ENCODE measurements at places on chromosomes 11 and 22. TPM values are rescaled to one million over a fixed set of nuclear protein-coding genes. Genes with fewer than 3 reads are reported as not detected.
A peak's percentile ranks its signal among the peaks of the same experiment; 100 is the strongest.

DNA sequence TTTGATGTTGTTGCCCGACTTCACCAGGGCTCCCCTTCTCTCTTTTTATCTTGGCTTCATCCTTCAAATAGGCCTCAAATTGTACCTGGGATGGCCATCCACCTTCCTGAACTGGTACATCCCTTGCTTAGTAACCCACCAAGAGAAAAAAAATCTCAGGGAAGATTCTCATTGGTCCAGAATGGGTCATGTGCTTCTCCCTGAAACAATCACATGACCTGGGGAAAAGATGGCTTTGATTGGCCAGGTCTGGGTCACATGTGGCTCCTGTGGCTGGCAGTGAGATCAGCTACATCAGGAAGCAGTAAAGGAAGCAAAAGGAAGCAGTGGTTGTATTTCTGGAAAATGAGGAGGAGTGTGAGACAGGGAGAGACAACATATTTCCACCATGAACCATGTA is 540.2 kb downstream of the MIAT start:
- no peaks in the 10 kb centered on the region for H3K36me3 ChIP-seq
- no peak for DNase-seq
- H3K27ac ChIP-seq, result no peak overlapping the region
- peaks cover 18% of the 10 kb centered on the region for H3K4me1 ChIP-seq
- no peak overlapping the region for H3K4me3 ChIP-seq

The NF2 gene
- 50.2 TPM for polyA plus RNA-seq

DNA sequence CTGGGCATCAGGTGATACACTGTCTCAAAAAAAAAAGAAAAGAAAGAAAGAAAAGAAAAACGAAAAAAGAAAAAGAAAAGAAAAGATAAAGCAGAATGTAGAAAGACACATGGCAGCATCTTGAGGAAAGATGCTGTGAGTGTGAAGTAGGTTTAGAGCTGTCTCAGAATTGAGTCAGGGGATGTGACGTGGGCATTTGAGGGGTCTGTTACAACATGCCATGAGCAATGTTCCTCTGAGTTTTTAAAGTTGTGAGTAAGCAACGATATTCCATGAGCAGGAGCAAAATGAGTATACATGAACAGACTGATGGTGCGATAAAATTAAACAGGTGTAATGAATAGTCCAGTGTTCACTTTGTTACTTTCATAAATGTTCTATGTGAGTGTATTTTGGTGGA is 11.3 kb upstream of the QSER1 start:
- H3K27ac ChIP-seq, result no peak overlapping the region
- no peaks in the 10 kb centered on the region for H3K27me3 ChIP-seq
- H3K4me3 ChIP-seq, result no peak overlapping the region
- no peak for DNase-seq

- no peaks in the 10 kb centered on the region for H3K36me3 ChIP-seq
- peaks cover 12% of the 10 kb centered on the region for H3K27me3 ChIP-seq
These were observed 39.3 kb downstream of the RIBC2 start for GRCh38 chr22:45452565-45453379.

The TIGD3 gene
- polyA plus RNA-seq, result 0.05 TPM

The DGCR6 gene
- polyA plus RNA-seq, result 0.88 TPM

The TYR gene
- polyA plus RNA-seq, result 0.03 TPM

GRCh38 chr22:42171946-42172719 is 41.5 kb upstream of the CYP2D6 start:
- H3K36me3 ChIP-seq, result peaks cover 13% of the 10 kb centered on the region
- no peak for DNase-seq
- H3K4me1 ChIP-seq, result peaks cover 6% of the 10 kb centered on the region
- H3K27ac ChIP-seq, result no peak overlapping the region
- no peak overlapping the region for H3K4me3 ChIP-seq

GRCh38 chr11:76768088-76768908 is 14.9 kb upstream of the TSKU start:
- no peak overlapping the region for H3K4me3 ChIP-seq
- H3K4me1 ChIP-seq, result peaks cover 51% of the 10 kb centered on the region
- H3K27me3 ChIP-seq, result no peaks in the 10 kb centered on the region
- no peak overlapping the region for H3K27ac ChIP-seq

DNA sequence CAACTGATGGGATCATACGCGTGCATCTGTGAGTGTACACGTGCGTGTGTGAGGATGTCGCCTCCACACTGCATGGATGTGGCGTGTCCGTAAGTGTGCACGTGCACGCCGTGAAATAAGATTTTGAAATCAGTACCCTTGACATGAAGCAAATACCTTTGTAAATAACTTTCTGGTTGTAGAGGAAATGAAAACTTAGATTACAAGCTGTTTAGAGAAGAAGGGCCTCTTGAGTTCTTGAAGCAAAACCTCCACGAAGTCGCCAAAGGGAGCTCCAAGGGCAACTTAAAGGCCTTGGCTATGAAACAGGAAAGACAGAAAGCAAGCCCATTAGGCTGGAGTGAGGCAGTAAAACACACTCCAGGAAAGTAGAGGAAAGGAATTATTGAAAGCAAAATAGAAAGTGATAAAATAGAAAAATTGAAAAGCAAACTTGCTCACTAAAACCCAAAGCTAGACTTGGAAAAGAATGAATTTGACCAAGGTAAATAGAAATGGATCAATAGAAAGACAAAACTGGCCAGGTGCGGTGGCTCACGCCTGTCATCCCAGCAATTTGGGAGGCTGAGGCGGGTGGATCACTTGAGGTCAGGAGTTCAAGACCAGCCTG is 29.7 kb upstream of the TOLLIP start:
- H3K27ac ChIP-seq, result no peak overlapping the region
- H3K36me3 ChIP-seq, result no peaks in the 10 kb centered on the region
- H3K4me1 ChIP-seq, result peaks cover 8% of the 10 kb centered on the region
- no peak for DNase-seq

DNA sequence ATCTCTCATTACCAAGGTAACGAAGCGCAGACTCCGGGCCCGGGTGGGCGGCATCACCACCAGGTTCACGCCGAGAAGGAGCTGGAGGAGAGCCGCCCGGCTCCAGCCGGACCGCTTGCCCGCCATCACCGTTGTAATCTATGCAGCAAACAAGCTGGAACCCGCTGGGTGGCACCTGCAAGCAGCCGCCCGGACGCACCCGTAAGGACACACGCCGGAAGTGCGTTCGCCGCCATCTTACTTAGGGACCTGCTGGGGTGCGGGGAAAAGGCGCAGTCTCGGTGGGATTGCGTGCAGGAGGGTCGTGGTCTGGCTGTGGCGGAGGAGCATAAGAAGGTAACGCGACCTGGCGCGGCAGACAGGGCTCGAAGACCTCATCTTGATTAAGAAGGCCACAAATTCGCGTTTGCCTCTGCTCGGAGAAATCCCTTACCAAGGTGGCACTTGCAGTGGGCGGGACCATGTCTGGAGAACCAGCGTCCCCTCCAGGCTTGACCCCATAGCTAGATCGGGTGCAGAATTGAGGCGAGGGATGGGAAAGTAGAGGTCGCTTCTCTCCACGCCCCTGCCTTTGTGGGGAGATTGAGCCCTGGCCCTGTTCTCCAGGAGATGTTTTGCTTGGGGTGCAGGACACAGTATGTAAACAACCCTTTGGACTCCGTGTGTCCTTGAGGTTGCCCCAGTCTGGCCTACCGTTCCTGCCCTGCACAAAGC is at the start of gene ACP2:
Gene ACP2 (minus strand): TSS at position 151 of the 714 bp plus-strand sequence. CDS start 25 bp downstream, at position 126.
- no peak for DNase-seq
- peak within 1 kb of the TSS; percentile 79 for H3K4me3 ChIP-seq
- peaks cover 7% of the 10 kb centered on the region for H3K36me3 ChIP-seq
- no peaks in the 10 kb centered on the region for H3K27me3 ChIP-seq
- peaks cover 12% of the 10 kb centered on the region for H3K4me1 ChIP-seq

DNA sequence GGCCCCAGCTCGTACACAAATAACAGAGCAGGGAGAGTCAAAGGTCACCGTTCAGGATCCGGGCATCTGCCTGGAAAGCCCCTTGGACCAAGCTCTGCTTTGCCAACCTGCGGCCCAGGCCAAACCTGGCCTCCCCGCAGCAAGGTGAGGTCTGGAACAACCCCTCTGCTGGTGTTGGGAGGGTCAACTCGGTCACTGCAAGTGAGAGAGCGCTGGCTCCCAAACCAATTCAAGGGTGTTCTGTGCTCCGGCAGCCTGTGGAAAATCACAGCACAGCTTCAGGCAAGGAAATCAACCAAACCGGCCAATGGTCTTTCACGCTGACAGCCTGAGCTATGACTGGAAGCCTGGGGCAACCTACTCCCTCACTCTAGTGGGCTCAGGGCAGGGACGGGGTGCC is 63.4 kb downstream of the MYH9 start:
- no peaks in the 10 kb centered on the region for H3K27me3 ChIP-seq
- H3K4me3 ChIP-seq, result no peak overlapping the region
- peak overlapping the region; percentile 92 for H3K27ac ChIP-seq
- DNase-seq, result no peak

The KLHL35 gene
- 1.0 TPM for polyA plus RNA-seq

The OR5T1 gene
- not detected for polyA plus RNA-seq

The MS4A3 gene
- not detected for polyA plus RNA-seq

The P2RY6 gene
- 0.09 TPM for polyA plus RNA-seq

- DNase-seq, result no peak
- H3K27ac ChIP-seq, result no peak overlapping the region
- no peaks in the 10 kb centered on the region for H3K36me3 ChIP-seq
- H3K4me1 ChIP-seq, result no peaks in the 10 kb centered on the region
- H3K4me3 ChIP-seq, result no peak overlapping the region
- H3K27me3 ChIP-seq, result peaks cover 78% of the 10 kb centered on the region
These were observed 895 bp upstream of the DAGLA start for GRCh38 chr11:61679296-61679695.

The H19 gene
- polyA plus RNA-seq, result 1.9 TPM

The TENM4 gene
- polyA plus RNA-seq, result 5.4 TPM

- no peaks in the 10 kb centered on the region for H3K27me3 ChIP-seq
- no peak overlapping the region for H3K4me3 ChIP-seq
- no peaks in the 10 kb centered on the region for H3K4me1 ChIP-seq
- no peaks in the 10 kb centered on the region for H3K36me3 ChIP-seq
These were observed 581.1 kb upstream of the ARHGAP42 start for GRCh38 chr11:100105982-100106358.

DNA sequence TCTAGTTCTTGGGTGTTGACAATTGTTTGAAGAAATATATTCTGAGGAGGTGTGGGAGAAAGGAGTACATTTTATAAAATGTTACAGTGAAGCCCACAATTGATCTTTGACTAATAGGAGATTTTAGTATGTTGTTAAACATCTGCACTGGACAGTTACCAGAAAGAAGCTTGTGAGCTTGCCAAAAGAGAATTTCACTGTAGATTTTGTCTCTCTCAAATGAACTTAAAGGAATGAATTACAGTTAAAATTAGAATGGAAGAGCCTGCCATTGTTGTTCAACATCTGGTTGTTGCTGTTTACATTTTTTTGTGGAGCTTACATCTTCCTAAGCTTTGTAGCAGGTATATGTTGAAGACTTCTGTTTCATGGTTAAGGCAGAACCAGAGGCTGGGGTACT is 620.5 kb upstream of the CCDC179 start:
- H3K4me1 ChIP-seq, result no peaks in the 10 kb centered on the region
- no peaks in the 10 kb centered on the region for H3K36me3 ChIP-seq
- DNase-seq, result no peak
- H3K4me3 ChIP-seq, result no peak overlapping the region

The SMTNL1 gene
- polyA plus RNA-seq, result not detected

GRCh38 chr11:9138133-9138453 is 46.7 kb upstream of the SCUBE2 start:
- peak overlapping the region; percentile 62 for H3K27ac ChIP-seq
- H3K36me3 ChIP-seq, result peaks cover 15% of the 10 kb centered on the region
- no peak for DNase-seq
- H3K4me3 ChIP-seq, result no peak overlapping the region

DNA sequence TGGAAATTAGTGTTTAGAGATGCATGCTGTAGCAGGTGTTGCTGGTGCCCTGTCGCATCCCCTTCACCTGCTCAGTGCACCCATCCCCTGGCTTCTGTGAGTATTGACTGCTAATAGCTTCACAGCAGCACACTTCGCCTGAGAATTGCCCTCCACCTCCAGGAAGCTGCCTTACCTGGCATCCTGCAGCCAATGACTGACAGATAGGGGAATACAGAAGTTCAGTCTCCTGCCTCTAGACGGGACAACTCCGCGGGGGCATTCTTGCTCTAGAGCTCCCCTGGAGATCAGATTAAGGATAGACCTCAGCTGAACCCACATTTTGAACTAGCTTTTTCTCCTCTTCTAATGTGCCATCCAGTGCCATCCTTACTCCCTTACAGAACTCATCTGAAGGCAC is 9.3 kb upstream of the CD3E start:
- H3K27ac ChIP-seq, result peak overlapping the region; percentile 42
- DNase-seq, result no peak
- H3K4me3 ChIP-seq, result no peak overlapping the region
- no peaks in the 10 kb centered on the region for H3K27me3 ChIP-seq
- H3K36me3 ChIP-seq, result no peaks in the 10 kb centered on the region

- H3K4me1 ChIP-seq, result no peaks in the 10 kb centered on the region
- H3K27me3 ChIP-seq, result no peaks in the 10 kb centered on the region
- no peaks in the 10 kb centered on the region for H3K36me3 ChIP-seq
- DNase-seq, result no peak
- no peak overlapping the region for H3K4me3 ChIP-seq
These were observed 22.1 kb downstream of the IGLL5 start for GRCh38 chr22:22909605-22910271.

- no peaks in the 10 kb centered on the region for H3K4me1 ChIP-seq
- no peaks in the 10 kb centered on the region for H3K36me3 ChIP-seq
- DNase-seq, result no peak
These were observed 16.2 kb upstream of the NNMT start for GRCh38 chr11:114279792-114280546.

DNA sequence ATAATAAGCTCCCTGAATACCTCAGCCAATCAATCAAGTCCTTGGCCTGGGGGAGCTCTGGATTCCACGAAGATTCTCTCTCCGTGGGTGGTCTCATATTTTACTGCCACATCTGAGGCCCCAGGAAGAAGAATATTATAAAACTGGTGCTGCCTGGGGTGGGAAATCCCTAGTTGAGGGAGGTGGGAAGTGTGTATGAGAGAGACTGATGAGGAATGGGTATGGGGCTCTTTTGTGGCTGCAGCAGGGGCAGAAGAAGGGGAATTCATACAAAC is 71.5 kb downstream of the SYN3 start:
- peak overlapping the region; percentile 68 for H3K27ac ChIP-seq
- H3K27me3 ChIP-seq, result no peaks in the 10 kb centered on the region
- no peak overlapping the region for H3K4me3 ChIP-seq
- DNase-seq, result no peak
- peaks cover 39% of the 10 kb centered on the region for H3K4me1 ChIP-seq

DNA sequence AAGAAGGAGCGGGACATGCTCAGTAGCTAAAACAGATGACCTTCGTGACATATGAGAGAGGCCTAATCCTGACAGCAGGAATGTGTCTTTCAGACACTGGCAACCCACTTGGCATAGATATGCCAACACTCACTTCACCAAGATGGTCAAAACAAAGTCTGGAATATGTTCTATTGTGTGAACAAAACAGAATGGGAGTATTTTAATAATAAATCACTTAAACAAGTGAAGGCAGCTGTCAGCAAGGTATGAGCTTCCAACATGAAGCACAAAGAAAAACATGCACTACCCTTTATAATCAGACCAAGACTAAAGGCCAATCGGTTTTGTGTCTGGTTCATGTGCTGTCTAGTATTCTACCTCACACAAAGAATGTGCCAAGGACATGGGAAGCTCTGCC is 23.1 kb downstream of the CCDC34 start:
- no peak for DNase-seq
- H3K27ac ChIP-seq, result no peak overlapping the region

- H3K4me3 ChIP-seq, result no peak overlapping the region
- no peaks in the 10 kb centered on the region for H3K27me3 ChIP-seq
- H3K27ac ChIP-seq, result no peak overlapping the region
- H3K36me3 ChIP-seq, result no peaks in the 10 kb centered on the region
- H3K4me1 ChIP-seq, result peaks cover 10% of the 10 kb centered on the region
These were observed 242.4 kb downstream of the FAM76B start for GRCh38 chr11:95547186-95547585.

GRCh38 chr11:45146072-45147016 is at the start of gene PRDM11:
PRDM11 (plus strand) TSS chr11:45146639; CDS start chr11:45181767, 35,128 bp downstream.
- H3K27ac ChIP-seq, result peak within 1 kb of the TSS; percentile 78
- H3K27me3 ChIP-seq, result peaks cover 15% of the 10 kb centered on the region
- peak within 1 kb of the TSS; percentile 83 for H3K4me3 ChIP-seq
